ENCODE measurements at places on chromosomes 3 and 15.

DNA sequence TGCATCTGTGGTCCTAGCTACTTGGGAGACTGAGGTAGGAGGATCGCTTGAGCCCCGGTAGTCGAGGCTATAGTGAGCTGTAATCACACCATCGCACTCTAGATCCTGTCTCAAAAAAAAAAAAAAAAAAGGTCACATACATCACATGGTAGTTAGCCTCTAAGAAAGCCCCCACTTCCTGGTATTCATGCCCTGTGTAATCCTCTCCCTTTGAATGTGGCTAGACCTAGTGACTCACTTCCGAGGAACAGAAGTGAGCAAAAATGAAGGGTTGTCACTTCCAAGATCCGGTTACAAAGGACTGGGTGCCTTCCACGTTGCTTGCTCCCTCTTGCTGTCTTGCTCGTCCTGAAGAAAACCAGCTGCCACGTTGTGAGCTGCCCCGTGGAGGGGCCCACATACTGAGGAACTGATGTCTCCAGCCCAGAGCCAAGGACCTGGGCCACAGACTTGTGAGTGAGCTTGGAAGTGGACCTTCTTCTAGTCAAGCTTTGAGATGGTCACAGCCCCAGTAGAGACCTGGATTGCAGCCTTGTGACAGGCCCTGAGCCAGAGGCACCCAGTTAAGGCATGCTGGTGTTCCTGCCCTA is 12.6 kb upstream of the LCTL start:
- DNase-seq: no peak

DNA sequence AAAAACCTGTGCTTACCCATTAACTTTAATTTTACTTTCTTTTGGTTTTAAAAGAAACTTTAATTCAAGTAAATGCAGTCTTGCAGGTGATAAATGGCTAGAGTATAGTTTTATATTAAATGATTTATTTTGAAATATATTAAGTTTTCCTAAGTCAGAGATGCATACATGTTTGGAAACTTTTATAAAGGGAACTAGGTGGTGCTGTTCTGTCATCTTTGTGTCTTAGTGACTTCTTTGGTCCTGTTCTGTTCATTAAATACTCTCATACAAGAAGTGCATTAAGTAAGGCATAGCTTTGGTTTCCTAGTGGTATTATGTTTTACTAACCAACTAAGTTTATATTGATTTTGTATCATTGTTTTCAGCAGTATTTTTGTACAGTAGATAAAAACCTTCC is 15.6 kb downstream of the CADM2 start:
- no peak for DNase-seq

DNA sequence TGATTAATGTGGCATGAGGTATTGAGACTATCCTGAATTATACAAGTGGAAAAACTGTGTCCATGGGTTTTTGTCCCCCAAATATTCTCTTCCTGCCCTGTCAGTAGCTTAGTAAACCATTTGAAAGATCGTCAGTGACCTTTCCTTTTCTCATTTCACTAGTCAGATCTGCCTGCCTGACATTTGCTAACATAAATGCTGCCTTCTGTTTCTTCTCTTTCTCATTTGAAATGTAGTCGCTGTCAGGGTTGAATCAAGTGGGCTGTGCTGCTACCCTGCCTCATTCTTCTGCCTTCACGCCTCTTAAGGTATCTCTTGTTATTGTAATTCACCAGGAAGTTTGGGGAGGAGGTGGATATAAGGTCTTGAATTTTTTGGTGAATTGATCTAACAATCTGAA is 67.5 kb downstream of the LRCH3 start:
- no peak for DNase-seq

- no peak for DNase-seq
Measured at GRCh38 chr3:174536319-174536718, 322.8 kb upstream of the NAALADL2 start.

DNA sequence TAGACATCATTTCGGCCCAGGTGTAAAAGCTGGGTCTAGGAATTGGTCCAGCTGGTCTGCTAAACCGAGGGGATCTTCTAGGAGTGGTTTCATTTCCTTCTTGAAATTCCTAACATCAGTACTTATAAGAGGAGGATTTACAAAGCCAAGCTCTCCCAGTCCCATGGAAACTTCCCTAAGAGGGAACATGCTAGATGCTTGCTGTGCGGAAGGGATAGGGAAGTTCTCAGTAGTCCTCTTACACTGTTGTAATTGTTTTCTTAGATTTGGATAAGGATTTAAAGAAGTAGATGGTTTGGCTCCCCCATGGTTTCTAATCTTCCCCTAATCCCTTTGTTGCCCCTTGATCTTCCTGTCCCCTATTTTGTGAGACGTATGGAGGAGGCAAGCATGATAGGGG is 89.7 kb upstream of the XCR1 start:
- DNase-seq: no peak

GRCh38 chr15:55277116-55277564 is 12.5 kb downstream of the RAB27A start:
- no peak for DNase-seq

DNA sequence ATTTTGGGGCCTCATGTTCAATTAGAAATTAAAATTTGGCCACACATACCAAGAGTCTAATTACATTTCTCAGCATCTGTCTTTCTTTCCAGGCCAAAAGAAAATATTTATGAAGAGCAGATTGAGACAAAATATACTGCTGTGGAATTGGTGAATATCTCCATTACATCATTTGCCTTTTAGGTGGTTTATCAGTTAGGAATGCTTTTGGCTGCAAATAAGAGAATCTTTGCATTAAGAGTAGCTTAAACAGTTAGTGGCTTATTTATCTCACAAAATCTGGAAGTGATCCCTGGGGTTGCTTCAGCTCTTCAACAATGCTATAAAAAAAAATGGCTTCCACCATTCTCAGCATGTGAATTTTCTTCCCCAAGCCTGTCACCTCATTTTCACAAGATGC is 308.7 kb downstream of the MAGI1 start:
- DNase-seq: no peak

DNA sequence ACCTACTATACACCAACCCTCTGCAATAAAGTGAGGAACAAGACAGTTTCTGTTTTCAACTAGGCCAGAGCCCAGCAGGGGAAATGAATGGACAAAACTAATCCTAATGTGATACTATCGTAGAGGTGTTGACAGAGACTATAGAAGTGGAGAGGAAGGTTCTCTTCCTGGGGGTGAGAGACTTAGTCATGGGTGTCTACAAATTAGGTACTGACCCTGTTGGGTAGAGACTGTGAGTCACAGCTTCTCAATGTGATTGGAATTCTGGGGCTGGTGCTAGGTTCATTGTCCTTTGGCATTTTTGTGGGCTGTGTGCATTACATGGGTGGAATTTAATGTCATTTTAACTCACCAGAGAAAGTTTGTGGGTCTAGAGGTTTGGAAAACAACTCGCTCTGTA is 79.3 kb downstream of the ADAMTSL3 start:
- DNase-seq: no peak

DNA sequence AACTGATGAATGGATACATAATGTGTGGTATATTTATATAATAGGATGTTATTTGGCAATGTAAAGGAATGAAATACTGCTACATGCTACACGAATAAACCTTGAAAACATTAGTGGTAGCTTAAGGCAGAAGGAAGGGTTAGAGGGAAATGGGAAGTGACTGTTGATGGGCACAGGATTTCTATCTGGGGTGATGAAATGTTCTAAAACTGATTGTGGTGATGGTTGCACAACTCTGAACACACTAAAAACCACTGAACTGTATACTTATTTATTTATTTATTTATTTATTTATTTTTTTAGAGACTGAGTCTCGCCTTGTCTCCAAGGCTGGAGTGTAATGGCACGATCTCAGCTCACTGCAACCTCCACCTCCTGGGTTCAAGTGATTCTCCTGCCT is 24.8 kb upstream of the SHISA5 start:
- DNase-seq: no peak

GRCh38 chr3:183044547-183045229 is 54.6 kb downstream of the MCCC1 start:
- DNase-seq: no peak

GRCh38 chr3:119733812-119734211 is 31.0 kb downstream of the CFAP91 start:
- DNase-seq: no peak

DNA sequence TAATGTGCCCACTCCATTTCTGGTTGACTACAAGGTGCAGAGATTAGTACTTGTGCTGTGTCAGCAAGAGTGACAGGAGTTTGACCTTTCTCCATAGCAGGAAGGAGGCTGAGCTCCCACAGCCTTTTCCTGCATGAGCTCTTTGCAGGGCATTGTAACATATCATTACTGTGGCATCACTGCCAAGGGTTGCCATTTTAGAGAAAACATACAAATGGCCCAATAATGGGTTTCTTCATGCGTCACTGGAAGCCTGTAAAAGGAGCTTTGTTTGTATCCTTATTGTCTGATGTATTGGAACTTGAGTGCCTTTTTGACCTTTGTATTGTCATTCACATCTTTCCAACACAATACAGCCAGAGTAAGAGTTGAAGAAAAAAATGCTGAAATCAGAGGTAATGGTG is 323.0 kb upstream of the CDIN1 start:
- no peak for DNase-seq

DNA sequence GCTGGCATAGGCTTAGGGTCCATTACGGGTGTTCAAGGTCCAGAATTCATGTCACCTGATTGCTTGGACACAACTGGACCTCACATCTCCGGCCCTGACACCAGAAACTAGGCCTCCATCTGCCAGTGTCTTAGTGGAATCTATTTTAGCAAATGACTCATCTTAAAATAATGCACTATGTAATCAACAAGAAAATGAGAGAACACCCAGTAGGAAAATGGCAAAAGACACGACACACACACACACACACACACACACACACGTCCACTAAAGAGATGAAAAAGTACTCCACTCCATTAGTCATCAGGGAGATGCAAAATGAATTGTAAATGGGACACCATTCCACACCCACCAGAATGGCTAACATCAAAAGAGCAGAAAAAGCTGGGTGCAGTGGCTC is 11.2 kb downstream of the APBA2 start:
- DNase-seq: no peak

Data from NCI-H1417 (cell line).